ENCODE measurements at places on chromosomes 1 and 21.

- no peak for DNase-seq
These were observed 1177.6 kb downstream of the PLA2G4A start for GRCh38 chr1:188006354-188006753.

GRCh38 chr1:163395790-163396189 lies 74.0 kb downstream of the NUF2 start:
- DNase-seq = no peak

GRCh38 chr1:156128654-156129597 lies 14.4 kb downstream of the LMNA start:
- DNase-seq = no peak

GRCh38 chr1:4668743-4669700 lies 14.6 kb downstream of the AJAP1 start:
- no peak for DNase-seq

- DNase-seq = no peak
These were observed 10.9 kb downstream of the PADI2 start for GRCh38 chr1:17108360-17108759.

DNA sequence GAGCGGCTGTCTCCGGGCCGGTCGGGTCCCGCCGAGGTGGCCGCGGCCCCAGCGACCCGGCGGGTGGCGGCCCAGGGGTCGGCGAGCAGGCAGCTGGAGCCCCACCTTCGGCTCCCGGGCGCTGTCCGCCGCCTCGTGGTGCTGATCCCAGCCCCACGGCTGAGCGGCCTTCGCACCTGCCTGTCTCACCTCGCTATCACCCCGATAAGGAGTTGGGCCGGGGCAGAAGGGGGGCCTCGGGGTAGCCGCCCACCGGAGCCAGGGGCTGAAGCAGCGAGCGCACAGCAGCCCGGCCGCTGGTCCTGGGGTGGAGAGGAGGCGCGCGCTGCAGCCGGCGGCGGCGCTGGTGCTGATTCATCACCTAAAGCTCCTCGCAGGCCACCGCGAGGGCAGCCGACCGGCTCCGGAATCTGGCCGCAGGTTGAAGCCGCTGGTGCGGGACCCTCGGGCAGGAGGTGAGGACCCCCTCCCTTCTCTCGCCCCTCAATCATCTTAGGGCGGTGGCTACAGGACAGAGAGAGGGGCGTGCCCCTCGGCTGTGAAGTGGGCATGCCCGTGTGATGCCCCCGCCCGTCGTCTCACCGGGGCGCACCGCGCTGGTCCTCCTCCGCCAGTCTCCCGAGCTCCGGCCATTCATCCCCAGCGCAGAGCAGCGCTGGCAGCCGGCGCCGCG lies 575 bp downstream of the TRIM67 start:
- no peak for DNase-seq

GRCh38 chr1:28986306-28986910 lies 72.0 kb downstream of the EPB41 start:
- no peak for DNase-seq

DNA sequence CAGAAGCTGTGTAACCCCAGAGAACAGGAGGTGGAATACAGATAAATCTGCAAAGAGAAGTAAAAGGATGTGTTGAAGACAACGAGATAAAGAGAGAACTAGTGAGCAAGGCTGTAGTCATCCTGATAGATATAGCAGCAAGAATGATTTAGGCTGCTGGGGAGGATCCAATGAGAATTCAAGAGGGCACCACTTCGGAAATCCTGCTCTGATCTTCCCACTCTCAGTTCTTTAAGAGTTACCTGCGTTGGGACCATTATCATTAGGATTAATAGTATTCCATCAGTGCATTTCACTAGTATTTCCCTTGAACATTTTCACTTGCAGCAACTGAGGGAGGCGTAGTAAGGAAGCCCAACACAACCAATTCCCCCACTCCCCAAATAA lies at the start of gene BRINP3:
BRINP3 (minus strand) TSS at position 103 of the 387 bp plus-strand sequence.
- DNase-seq = no peak

- DNase-seq = no peak
These were observed 788 bp upstream of the MPC2 start for GRCh38 chr1:167937709-167938010.

- no peak for DNase-seq
These were observed 87.9 kb downstream of the RGS7 start for GRCh38 chr1:241269116-241269515.

DNA sequence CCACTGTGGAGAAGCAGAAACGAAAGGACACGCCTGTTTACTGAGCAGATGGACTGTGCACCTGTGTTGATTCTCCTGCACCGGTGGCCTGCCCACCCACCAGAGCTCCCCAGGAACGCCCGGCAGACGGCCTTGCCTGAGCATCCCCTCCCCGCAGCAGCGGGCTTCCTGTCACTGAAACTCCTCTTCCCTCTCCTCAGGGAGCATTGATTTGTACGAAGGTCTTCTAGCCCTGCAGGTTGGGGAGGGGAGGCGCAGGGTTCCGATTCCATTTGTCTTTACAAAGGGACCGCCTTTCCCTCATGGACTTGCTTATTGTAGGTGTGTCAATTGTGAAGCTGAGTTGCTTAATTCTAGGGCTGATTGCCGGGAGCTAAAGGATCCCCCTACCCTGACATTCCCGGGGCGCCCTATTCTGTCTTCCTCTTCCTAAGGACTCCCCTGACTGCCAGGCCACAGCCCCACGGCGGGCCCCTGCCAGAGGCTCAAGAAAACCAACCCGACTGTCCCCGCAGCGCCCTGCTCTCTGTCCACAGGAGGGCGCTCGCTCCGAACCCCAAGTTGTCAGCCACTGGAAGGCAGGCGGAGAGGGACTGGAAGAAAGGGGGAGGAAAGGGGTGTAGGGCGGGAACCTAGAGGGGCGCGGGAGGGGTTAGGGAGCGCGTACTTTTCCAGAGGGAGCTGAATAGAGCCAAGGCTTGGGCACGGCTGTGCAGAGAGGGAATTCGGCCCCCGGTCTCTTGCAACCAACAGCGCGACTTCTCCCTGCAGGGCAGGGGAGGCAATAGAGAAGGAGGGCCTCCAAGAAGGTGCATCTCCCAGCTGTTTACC lies 2.8 kb downstream of the S100A6 start:
- DNase-seq = no peak

DNA sequence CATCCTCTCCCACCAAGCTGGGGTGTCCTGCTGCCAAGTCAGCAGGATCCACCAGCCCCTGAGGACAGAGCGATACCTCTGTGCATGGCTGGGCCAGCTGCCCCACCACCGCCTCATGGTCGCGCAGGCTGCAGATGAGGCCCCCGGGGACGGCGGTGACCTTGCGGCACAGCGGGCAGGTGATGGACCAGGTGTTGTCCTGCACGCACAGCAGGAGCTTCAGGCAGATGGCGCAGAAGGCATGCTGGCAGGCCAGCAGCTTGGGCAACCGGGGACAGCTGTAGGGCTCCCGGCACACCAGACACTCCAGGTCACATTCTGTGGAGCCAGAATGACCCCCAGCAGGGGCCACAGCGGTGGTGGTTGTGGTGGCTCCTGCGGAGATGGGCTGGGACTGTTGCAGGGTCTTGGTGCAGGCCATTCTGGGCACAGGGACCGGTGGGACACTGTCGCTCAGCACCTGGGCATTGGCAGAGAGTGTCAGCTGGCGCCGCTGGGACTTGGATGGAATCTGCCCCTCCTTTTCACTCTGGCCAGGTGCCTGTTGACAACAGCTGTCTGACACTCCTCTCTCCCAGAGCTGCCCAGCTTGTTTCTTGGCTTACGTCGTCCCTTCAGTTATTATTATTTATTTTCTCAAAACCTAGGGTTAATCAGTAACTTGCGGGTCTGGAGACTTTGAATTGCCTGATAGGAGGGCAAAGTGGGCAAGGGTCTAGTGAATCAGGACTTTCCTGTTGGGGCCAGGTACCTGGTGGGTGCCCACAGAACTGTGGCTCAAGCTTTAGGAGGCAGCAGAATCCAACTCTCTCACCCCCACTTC lies at the start of gene RNF186:
RNF186 (minus strand) TSS at position 603 of the 823 bp plus-strand sequence; CDS start at position 421, 182 bp downstream.
- no peak for DNase-seq

- DNase-seq = no peak
These were observed 77.7 kb upstream of the ADAM30 start for GRCh38 chr1:119974013-119974412.

GRCh38 chr1:3068564-3069431 lies at the start of gene PRDM16:
TSS of gene PRDM16 (plus strand) at chr1:3069203. CDS start at chr1:3069260, 57 bp downstream.
- DNase-seq = no peak

- no peak for DNase-seq
These were observed 360.1 kb upstream of the PLXNA2 start for GRCh38 chr1:208604295-208604694.

DNA sequence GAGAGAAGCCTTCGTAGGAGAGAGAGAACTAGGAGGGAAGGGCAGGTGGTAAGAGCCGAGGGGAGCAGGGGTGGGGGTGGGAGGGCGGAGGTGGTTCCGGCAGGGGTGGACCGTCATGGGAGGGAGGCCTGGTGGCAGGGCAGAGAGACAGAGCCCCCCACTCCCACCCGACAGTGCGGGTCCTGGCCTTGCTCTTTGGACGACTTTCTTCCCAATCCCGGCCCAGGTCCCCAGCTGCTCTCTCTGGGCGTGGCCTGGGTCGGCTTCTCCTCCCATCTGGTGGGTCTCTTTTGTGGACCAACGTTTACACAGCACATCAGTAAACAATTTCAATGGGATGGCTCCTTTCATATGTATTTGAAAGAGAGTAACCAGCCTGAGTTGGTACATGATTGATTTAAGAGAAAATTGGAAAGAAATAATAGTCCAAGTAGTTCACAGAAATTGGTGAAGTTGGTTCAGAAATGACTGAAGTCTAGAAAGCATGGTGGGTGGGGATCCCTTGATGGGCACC lies 56.9 kb downstream of the LDLRAD2 start:
- DNase-seq = no peak

- DNase-seq = no peak
These were observed 50.0 kb upstream of the SLC19A1 start for GRCh38 chr21:45592208-45592619.

DNA sequence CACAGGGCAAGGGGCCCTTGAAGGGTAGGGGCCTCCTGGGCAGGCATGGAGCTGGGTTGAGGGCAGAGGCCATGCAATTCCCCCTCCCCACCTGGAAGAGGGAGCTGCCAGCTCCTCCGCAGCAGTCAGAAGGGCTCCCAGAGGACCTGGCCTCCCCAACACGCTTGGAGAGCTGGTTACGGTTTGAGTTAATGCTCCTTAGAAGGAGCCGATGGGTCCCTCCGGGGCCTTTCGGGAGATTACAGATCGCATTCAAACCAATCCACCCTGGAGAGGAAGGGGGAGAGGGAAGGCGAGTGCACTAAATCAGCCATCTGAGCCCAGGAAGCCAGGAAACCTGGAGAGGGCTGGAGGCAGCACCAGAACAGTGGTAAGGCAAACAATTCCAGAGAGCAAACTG lies 106.3 kb upstream of the CSF3R start:
- DNase-seq = no peak

- DNase-seq = no peak
These were observed 2.5 kb downstream of the WLS start for GRCh38 chr1:68229650-68230483.

DNA sequence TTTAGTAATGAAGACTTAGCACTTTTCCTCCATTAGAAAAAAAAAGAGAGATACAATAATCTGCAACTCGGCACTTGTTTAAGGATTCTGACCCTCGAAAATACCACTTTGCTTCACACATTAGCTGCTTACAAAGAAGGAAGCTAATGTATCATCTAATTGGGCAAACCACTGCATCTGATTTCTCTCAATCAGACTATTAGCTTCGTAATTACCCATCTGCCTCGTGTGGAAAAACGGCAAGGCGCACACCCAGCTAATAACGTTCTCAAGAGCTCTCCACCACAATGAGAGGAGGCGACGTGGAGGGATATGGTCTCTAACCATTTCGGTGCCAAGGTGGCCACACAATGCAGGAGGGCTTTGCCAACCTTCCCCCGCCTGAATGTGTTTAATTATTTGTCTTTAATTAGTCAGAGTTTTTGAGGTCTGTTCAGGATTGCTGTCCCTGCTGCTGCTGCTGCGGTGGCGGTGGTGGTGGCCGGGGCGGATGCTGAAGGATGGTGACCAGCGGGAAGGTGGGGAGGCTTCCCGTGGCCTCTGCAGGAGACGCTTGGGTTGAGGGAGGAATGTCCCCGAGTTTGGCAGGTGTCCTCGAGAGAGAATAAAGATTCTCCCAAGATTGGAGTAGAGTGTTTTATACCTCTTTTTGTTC lies 374.5 kb downstream of the RPS6KC1 start:
- DNase-seq = no peak

DNA sequence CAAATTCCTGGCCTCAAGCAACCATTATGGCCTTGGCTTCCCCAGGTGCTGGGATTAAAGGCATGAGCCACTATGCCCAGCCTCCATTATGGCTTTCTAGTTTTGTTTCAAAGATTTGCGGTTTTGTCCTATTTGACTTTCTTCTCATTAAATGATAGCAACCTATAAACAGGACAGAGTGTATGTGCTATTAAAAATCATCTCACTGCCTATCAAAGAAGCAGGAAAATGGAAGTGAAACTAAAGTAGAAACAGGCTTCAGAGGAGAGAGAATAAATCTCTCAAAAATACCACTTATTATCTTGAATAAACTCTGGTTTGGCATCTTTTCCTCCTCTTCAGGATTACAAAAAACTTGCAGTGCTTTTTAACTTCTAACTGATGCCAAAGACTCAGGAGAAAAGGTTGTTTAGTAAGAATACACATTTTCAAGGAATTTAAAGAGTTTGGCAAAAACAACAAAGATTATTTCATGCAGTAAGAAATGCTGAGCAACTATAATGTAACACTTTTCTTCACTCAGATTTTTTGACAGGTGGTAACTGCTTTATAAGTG lies 28.7 kb downstream of the ACBD3 start:
- no peak for DNase-seq

- no peak for DNase-seq
These were observed 774 bp upstream of the WDTC1 start for GRCh38 chr1:27233667-27234048.

DNA sequence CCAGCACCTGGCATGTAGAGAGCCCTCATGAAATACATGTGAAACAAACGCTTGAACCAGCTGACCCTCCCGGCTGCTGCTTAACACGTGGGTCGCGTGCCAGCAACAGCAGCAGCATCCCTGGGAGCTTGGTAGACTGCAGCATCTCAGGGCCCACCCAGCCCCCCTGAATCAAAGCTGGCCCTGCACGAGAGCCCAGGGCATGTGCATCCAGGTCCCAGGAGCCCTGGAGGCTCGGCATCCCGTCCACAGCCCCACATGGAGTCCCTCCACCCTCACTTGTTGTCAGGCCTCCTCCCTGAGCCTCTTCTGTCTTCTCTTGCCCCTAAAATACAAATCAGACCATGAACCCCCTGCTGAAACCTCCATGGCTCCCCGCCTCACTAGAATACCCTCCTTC lies 123.1 kb downstream of the MATN1 start:
- DNase-seq = no peak

- no peak for DNase-seq
These were observed 39.5 kb downstream of the XCL2 start for GRCh38 chr1:168504064-168504837.

GRCh38 chr1:30258876-30259275 lies 464.5 kb downstream of the MATN1 start:
- no peak for DNase-seq

- no peak for DNase-seq
These were observed at the start of gene RAB7B for GRCh38 chr1:206002871-206003801. TSS of gene RAB7B (minus strand) at chr1:206003395. CDS start at chr1:205994135, 9,260 bp downstream.

Measured in NCI-H1048 (cell line).